Osteoblast (primary cell): ENCODE measurements at places on chromosomes 16 and 17.
A peak's percentile ranks its signal among the peaks of the same experiment; 100 is the strongest.

DNA sequence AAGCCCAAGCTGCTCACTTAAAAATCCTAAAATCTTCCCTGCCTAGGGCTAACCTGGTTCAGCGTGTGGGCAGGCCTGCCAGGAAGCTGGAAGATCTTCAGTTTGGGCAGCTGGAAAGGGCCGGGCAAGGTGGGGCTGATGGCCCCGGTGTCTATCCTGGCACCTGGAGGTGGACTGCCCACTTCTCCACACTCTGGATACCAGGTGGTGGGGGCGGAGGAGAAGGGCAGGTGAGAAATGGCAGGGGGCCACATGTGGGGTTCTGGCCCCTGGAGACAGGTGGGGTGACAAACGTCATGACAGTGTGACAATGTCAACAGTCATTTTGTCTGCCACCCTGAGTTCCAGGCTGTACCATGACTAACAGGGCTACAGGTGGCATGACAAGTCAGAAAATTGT, 78.5 kb upstream of the C16orf82 start:
- no peak for DNase-seq
- peaks cover 20% of the 10 kb centered on the region for H3K4me1 ChIP-seq
- no peaks in the 10 kb centered on the region for H3K27me3 ChIP-seq
- no peak overlapping the region for H3K4me3 ChIP-seq
- H3K36me3 ChIP-seq, result no peaks in the 10 kb centered on the region

DNA sequence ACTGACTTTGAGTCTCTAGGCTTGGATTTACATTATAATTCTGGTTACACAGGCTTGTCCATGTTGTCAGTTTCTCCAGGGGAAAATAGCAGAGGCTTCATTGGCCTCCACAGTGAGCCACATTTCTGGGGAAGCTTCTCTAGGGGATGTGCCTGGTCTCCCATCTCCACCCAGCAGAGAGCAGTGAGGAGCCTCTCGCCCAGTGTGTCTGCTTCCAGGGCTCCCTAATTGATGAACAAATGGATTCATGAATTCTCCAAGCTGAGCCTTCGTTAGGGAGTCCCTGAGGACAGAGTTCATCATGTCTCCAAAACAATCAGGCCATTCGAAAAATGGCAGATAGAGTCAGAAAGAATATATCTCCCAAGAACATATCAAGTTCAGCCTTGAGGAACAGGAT, 162.4 kb upstream of the TOX3 start:
- no peak for DNase-seq
- no peak overlapping the region for H3K4me3 ChIP-seq
- no peaks in the 10 kb centered on the region for H3K27me3 ChIP-seq
- H3K4me1 ChIP-seq, result no peaks in the 10 kb centered on the region
- no peaks in the 10 kb centered on the region for H3K36me3 ChIP-seq

- no peaks in the 10 kb centered on the region for H3K27me3 ChIP-seq
- H3K27ac ChIP-seq, result no peak overlapping the region
- no peaks in the 10 kb centered on the region for H3K4me1 ChIP-seq
- no peak overlapping the region for H3K4me3 ChIP-seq
- H3K36me3 ChIP-seq, result peaks cover 4% of the 10 kb centered on the region
These were observed 139.2 kb downstream of the PHKB start for GRCh38 chr16:47600376-47600775.

DNA sequence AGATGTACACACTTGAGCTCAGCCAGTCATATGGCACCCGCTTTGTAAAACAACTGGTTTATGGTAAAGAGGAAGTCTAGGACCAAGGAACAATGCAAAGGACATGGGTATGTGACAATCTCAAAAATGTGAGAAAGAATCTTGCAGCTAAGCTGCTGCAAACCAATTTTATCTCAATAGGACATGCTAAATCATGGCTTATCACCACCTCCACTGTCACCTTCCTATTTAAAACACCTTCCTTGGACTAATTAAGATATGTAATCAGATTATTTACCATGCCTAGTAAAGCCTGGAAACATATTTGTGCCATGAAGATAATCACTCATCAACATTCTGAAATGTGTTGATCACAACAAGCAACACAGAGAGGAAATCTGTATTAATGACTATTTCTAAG, 622.7 kb downstream of the CDH11 start:
- H3K27me3 ChIP-seq, result no peaks in the 10 kb centered on the region
- H3K4me1 ChIP-seq, result no peaks in the 10 kb centered on the region
- no peak for DNase-seq
- H3K36me3 ChIP-seq, result no peaks in the 10 kb centered on the region
- H3K4me3 ChIP-seq, result no peak overlapping the region

- H3K36me3 ChIP-seq, result no peaks in the 10 kb centered on the region
- no peaks in the 10 kb centered on the region for H3K27me3 ChIP-seq
- no peak for DNase-seq
- no peak overlapping the region for H3K27ac ChIP-seq
These were observed 75.1 kb downstream of the TOX3 start for GRCh38 chr16:52471650-52472370.

- no peaks in the 10 kb centered on the region for H3K27me3 ChIP-seq
- peaks cover 90% of the 10 kb centered on the region for H3K36me3 ChIP-seq
- peak; percentile 43 for DNase-seq
- no peak overlapping the region for H3K27ac ChIP-seq
- peaks cover 20% of the 10 kb centered on the region for H3K4me1 ChIP-seq
- H3K4me3 ChIP-seq, result no peak overlapping the region
These were observed 44.1 kb downstream of the MRC2 start for GRCh38 chr17:62671553-62671952.

DNA sequence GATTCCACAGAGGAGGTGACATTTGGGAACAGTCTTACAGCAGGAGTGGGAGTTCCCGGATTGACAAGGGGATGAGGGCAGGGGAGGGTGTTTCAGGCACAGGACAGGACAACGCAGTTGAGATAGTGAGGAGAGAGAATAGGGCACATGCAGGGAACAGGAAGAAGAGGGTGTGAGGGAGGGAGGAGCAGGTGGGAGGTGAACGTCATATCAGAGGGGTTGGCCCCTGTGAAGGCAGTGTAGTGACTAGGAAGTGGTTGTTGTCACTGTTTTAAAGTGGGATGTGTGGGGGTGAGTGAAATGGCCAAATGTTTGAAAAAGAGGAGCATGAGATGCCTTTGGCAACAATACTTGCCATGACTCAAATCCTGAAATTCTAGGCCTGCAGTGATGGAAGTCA, 12.2 kb downstream of the PRKCB start:
- no peak for DNase-seq
- no peaks in the 10 kb centered on the region for H3K4me1 ChIP-seq
- H3K27me3 ChIP-seq, result no peaks in the 10 kb centered on the region
- no peaks in the 10 kb centered on the region for H3K36me3 ChIP-seq
- H3K4me3 ChIP-seq, result no peak overlapping the region

DNA sequence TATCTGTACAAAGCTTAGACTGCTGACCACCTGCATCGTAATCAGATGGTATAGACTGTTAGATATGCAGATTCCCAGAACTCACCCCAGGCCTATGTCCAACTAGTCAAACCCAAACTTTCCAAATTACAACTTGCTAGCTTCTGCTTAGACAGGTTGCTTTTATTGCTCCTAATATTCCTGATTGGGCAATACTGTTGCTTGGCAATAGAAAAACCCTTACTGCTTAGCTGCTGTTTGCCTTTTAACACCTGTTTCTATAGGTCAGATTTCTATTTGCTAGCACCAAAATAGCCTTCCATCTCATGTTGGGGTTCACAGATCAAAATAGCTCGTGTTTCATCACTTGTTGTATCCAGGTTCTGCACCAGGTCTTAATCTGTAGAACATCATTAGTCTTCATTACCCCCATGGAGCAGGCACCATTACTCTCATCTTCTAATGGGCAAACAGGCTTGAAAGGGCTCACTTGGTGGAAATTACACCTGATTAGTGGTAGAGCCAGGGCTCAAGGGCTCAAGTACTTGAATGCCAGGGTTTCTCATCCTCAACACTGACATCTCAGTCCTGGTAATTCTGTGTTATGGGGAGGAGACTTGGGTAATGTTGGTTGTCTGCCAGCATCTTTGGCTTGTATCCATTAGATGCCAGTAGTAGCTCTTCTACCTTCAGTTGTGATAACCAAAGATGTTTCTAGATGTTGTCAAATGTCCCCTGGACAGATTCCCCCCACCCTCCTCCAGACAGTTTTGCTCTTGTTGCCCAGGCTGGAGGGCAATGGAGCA, 2.7 kb downstream of the ZP2 start:
- H3K4me1 ChIP-seq, result no peaks in the 10 kb centered on the region
- H3K4me3 ChIP-seq, result no peak overlapping the region
- H3K27me3 ChIP-seq, result peaks cover 31% of the 10 kb centered on the region
- peak; percentile 61 for DNase-seq
- H3K27ac ChIP-seq, result no peak overlapping the region

- no peaks in the 10 kb centered on the region for H3K27me3 ChIP-seq
These were observed 224.1 kb upstream of the TBX2 start for GRCh38 chr17:61175298-61176142.
